ENCODE measurements at places on chromosomes 6 and 20.

GRCh38 chr20:49568278-49569151 lies 578 bp upstream of the PTGIS start:
- DNase-seq: no peak

DNA sequence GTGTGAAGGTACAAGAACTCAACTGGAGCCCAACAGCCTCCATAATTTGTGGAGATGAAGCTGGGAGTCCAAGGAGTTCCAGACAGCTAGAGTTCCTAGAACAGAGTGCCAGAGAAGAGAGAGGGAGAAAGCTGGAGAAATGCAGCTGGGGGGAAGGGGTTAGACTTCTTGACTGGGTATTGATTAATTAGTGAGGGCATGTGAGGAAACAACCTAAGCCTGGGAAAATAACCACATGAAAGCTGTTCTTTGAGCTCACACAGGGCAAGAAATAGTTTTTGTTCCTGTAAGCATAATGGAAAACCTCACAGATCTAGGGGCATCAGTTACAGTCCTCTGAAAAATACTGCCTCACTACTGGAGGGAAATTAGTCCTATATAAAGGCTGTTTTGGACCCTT lies 230.5 kb upstream of the FKBP1C start:
- no peak for DNase-seq

- DNase-seq: no peak
These were observed 23.3 kb upstream of the GTF3C6 start for GRCh38 chr6:110935171-110935570.

DNA sequence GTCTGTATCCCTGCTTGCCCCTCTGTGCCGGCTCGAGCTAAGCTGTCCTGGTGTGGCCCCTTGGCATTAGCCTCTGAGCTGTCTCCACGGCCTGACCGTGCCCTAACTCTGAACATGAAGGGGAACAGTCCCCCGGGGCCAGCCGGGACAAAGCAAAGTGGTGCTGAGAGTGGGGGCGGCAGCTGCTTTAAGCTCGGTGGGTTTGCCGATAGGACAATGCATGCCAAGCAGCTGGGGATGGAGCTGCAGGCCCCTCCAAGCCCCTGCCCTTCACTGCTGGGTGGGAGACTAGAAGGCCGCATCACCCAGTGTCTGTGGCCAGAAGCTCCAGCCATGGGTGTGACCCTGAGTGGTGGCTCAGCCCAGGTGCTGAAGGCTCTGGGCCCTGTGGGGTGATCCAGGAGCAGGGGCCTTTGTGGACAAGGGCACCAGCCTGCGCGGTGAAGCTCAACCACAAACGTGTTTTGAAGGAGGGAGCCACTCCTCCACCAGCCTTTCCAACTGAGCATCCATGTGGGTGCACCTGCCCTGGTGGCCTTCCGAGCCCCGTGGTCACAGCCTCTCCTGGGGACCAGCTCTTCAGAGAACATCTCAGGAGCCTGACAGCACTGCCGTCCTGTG lies 242.5 kb downstream of the ERMARD start:
- DNase-seq: peak; percentile 9

- DNase-seq: no peak
These were observed 26.2 kb upstream of the LRRC1 start for GRCh38 chr6:53768636-53769035.

DNA sequence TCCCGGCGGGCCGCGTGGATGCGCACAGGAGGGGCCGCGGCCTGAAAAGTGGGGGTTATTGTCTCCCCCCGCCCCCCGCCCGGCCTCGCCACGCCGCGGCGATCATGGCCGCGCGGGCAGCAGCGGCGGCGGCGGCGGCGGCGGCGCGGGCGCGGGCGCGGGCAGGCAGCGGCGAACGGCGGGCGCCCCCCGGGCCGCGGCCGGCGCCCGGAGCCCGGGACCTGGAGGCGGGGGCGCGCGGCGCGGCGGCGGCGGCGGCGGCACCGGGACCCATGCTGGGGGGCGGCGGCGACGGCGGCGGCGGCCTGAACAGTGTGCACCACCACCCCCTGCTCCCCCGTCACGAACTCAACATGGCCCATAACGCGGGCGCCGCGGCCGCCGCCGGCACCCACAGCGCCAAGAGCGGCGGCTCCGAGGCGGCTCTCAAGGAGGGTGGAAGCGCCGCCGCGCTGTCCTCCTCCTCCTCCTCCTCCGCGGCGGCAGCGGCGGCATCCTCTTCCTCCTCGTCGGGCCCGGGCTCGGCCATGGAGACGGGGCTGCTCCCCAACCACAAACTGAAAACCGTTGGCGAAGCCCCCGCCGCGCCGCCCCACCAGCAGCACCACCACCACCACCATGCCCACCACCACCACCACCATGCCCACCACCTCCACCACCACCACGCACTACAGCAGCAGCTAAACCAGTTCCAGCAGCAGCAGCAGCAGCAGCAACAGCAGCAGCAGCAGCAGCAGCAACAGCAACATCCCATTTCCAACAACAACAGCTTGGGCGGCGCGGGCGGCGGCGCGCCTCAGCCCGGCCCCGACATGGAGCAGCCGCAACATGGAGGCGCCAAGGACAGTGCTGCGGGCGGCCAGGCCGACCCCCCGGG lies 637 bp downstream of the ARID1B start:
- DNase-seq: peak; percentile 52

DNA sequence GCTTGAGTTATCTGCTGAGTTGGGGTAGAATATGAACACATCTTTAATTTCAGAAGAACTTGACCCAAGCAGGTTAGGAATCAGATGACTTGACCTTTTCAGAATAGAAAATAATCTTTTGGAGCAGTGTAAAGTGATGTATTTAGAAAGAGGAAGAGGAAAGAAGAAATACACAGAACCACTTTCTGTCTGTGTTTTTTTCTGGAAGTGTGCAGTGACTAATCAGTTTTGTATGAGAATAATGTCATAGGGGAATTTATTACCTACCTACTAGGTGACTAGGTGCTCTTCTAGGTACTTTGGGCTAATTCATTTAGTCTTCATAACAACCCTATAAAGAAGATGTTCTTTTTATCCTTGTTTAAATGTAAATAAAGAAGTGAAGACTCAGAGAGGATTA lies 3.0 kb downstream of the PPP1R14C start:
- DNase-seq: no peak

DNA sequence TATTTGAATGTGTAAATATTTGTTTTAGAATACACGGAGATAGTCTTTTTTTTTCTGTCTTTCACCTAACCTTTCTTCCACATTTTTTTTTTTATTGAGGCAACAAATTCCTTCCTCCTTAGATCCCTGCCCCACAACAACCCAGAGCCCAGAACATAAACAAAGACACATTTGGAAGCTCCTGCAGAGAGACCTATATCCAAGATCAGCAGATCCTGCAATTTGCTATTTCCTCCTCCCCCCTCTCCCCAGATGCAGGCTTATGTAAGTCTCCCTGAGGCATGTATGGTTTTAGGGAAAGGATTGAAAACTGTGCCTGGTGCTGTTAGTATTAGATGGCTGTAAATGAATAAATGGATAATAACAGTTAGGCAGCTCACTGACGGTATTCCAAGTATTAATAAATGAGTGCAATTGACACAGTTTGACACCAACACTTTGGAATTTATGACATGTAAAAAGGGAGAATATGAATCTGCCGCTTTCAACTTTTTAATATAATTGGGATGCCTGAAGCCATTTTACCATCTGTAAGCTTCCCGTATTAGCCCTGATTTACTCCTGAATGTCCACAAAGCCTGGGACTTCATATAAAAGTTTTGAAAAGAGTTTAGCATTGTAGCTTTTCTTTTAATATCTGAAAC lies 608.3 kb upstream of the CITED2 start:
- no peak for DNase-seq

DNA sequence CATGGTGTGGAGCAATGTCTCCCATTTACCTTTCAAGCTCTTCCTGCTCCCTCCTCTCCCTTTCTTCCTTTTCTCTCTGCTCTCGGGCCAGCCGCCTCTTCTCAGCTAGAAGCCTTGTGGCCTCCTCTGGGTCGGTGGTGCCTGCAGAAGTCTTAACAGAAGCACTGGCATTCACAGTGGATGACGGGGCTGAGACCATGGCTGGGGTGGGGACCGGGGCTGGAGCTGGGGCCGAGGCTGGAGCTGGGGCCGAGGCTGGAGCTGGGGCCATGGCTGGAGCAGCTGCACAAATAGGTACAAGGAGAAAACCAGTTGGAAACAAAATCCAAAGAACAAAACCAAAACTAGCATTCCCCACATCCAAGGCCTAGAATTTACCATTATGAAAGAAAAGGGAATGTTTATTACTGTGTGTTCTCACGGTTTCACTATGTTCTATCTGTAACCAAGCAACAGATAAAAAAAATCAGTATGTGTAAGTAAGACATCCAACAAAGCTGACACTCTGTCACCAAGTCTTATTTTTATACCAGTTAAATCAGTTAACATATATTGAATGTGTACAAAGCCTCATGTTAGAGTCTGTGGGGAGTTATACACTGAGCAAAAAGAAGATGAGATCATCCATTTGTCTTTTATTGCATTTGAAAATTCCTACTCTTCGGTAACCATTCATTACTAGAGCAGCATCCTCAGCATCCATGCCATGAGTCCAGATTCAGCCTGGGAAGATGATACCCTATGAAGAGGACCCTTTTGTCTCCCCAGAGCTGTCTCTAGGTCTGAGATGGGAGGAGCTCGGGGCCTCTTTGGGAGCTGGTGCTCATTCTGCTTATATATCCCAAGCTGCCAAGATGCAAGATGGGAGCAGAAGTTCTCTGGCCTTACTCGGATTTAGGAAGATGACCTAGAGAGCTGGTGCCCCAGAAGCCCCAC lies 73.0 kb upstream of the BCLAF1 start:
- DNase-seq: no peak

GRCh38 chr6:36563237-36563927 lies 16.1 kb upstream of the STK38 start:
- DNase-seq: no peak

GRCh38 chr6:82976179-82976578 lies 89.5 kb downstream of the UBE3D start:
- no peak for DNase-seq

GRCh38 chr6:53044071-53044470 lies 21.1 kb upstream of the FBXO9 start:
- DNase-seq: peak; percentile 32

GRCh38 chr6:55142610-55143009 lies 31.7 kb upstream of the HCRTR2 start:
- no peak for DNase-seq

DNA sequence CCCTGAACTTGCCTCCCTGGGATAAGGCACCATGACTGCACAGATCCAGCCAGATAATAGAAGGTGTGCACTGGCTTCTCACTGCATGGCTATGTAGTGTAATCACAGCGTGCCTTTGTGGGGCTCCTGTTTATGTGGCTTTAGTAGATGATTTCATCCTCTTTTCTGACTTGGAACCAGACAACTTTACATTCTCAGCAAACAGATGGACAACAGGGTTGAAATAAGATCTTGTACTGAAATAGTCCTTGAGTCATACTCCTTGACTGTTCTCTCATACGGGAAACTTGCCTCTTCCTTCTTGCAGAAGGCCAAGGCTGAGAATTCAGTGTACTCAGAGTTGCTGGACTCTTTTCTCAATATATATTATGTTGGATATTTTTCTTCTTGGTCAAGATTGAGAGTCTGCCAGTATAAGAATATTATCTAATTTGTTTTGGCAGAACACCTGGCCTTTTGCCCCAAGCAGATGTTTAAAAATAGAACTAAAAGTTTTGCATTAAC lies 25.0 kb upstream of the RNF144B start:
- DNase-seq: no peak

DNA sequence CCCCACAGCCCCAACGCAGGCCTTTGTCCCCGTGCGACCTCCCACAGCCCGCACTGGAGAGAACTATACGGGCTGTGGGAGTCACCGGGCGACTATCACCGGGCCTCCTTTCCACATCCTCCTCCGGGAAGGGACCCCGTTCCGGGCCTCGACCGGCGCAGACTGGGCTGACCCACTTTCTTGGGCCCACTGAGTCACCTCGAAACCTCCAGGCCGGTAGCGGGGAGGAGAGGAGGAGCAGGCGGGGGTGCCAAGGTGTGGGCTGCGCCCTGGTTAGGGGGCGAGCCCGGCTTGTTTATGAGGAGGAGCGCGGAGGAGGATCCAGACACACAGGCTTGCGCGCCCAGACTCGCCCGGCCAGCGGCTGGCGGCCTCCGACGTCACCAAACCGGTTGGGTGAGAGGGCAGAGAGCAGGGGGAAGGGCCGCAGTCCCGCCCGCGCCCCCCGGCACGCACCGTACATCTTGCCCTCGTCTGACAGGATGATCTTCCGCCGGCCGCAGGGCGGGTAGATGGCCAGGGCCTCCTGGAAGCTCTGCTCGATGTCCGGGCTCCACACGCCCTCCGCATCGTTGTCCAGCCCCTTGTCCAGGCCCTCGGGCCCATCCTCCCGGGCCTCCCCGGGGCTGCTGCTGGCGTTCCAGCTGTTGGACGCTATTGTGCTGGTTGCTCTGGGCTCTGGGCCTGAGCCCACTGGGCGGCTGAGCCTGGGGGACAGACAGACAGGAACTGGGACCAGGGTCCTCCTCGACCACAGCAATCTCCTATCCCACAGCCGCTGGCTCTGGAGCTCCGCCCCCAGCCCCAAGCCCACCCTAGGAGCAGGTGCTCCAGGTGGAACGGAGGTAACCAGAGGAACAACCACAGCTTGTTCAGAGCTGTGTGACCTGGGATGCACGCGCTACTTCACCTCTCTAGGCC lies 10.6 kb downstream of the TEAD3 start:
- DNase-seq: peak; percentile 55
